ENCODE measurements at places on chromosomes 7 and 10.

- peak; percentile 76 for DNase-seq
Measured at GRCh38 chr10:62046522-62047227, 145.2 kb downstream of the ARID5B start.

- DNase-seq: no peak
Measured at GRCh38 chr7:105337529-105337928, 51.2 kb downstream of the SRPK2 start.

- no peak for DNase-seq
Measured at GRCh38 chr7:68544851-68545250, 1053.4 kb upstream of the AUTS2 start.

DNA sequence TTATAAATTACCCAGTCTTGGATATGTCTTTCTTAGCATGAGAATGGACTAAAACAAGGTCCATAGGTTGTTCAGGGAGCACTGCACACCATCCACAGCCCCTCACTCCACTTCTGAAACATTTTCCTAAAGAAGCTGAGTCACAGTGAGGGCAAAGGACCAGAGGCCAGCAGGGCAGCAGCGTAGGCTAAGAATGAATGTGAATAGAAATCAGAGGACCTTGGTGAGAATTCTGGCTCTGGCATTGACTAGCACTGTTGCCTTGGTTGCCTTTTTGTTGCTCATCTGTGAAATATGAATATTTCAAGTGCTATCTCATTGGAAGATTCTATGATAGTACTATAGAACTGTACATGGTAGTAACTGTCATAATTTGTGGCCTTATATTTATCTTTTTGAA lies 41.7 kb upstream of the TOMM7 start:
- no peak for DNase-seq

GRCh38 chr10:63466144-63466935 lies 563 bp upstream of the JMJD1C start:
- peak; percentile 75 for DNase-seq

DNA sequence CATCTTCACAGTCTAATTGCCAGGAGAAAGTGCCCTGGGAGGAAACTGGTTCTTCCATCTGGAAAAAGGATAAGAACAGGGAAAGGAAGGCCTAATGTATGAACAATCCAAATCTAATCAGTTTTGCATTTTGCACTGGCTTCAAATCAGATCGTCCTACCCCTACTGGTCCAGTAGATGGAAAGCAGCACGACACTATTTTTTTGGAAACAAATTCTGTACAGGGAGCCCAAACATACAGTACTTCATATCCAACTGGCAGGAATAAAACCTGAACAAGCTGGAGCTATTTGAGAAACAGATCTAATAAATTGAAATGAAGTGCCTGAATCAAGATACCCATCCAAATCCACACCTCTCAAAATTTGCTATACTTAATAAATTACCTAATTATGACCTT lies 36.5 kb downstream of the ETV1 start:
- DNase-seq: no peak

- DNase-seq: peak; percentile 99
Measured at GRCh38 chr7:106216517-106216922, 68.3 kb downstream of the NAMPT start.

GRCh38 chr10:5584895-5585516 lies 60.2 kb downstream of the CALML3 start:
- DNase-seq: no peak

DNA sequence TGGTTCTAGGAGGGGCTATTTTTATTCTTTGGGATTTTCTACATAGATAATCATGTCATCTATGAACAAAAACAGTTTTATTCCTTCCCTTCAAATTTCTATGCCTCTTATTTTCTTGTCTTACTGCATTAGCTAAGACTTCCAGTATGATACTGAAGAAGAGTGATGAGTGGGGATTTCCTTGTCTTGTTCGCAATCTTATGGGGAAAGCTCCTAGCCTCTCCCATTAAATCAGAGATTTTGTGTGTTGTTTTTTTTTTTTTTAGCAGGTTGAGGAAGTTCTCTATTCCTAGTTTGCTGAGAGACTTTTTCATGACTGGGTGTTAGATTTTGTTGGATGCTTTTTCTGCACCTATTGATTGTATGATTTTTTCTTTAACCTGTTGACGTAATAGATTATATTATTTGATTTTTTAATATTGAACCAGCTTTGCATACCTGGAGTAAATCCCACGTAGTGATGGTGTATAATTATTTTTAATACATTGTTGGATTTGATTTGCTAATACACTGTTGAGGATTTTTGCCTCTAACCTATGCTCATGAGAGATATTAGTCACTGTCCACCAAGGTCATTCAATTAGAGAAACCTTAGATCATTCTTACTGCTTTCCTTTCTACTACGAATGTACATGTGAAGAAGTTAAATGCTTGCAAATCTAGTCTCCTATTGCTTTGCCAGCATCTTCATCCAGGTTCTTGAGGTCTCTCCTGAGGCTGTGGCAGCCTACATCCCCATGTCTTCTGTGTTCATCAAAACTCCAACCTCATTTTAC lies 6.5 kb downstream of the ATP5F1C start:
- DNase-seq: no peak

GRCh38 chr10:79385804-79386531 lies 38.7 kb downstream of the PPIF start:
- no peak for DNase-seq

DNA sequence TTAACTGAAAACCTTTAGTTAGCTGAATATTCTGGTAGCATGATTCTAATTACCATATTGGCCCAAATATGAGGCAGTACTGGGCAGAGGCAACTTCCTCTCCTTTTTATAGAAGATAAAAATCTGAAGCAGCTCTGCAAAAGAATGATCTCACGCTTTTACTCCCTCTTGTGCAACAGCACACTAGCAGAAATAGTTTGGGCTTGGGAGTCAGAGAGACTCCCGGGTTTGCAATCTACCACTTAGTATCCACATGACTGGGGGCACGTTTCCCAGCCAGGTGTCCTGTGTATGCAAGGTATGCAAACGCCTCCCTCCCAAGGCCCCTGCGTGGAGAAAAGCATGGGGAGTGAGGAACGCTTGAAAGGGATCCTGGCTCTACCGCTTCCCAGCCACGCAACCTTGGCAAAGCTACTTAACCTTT lies 47.2 kb upstream of the RHEB start:
- DNase-seq: no peak

GRCh38 chr10:123790132-123790885 lies 101.3 kb downstream of the CPXM2 start:
- no peak for DNase-seq

- DNase-seq: no peak
Measured at GRCh38 chr7:120274899-120275298, 1.9 kb downstream of the KCND2 start.

DNA sequence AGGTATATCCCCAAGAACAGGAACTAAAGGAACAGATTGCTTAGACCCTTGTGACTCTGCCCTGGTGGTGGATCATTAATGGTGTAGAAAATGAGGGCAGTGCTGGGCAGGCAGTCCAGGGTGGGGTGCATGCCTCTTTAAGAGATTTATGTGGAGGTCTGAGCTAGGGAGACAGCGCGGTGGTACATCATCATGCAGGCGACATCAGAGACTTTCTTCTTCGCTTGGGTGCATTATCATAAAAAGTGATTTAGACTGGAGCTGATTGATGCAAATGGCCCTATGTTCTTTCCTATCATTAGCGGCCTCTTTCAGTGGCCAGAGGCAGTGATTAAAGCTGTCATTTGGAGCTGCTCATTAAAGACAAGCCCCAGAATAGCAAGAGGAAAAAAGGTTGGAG lies 519.1 kb upstream of the GALNT17 start:
- no peak for DNase-seq

DNA sequence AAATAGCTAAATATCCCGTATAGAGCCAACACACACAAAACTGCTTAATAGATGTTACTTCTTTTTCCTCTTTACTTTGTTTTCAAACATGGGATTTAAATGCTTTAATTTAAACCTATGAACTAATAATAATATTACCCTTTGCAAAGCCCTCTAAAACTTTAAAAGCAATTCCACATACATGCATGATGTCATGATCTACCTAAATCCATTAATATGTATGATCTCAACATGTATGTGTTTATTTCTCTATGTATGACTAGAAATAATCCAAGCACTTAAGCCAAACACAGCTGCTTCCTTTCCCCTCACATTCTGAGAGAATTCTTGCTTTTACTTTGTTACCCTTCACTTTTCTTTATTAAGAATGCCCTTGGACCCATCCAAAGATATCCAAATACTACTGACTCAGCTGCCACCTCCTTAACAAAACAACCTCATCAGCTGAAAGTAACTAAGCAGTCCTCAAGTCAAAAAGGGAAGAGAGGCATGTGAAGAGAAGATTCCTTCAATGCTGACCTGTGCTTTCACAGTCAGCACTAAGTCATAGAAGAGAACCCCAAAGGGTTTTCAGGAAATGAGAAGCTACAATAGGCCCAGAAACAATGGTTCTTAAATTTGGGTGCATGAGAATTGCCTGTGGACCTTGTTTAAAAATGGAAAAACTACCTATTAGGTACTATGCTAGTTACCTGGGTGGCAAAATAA lies 266.4 kb upstream of the LRGUK start:
- no peak for DNase-seq

- DNase-seq: peak; percentile 85
Measured at GRCh38 chr10:30736685-30737232, 107.2 kb upstream of the LYZL2 start.

DNA sequence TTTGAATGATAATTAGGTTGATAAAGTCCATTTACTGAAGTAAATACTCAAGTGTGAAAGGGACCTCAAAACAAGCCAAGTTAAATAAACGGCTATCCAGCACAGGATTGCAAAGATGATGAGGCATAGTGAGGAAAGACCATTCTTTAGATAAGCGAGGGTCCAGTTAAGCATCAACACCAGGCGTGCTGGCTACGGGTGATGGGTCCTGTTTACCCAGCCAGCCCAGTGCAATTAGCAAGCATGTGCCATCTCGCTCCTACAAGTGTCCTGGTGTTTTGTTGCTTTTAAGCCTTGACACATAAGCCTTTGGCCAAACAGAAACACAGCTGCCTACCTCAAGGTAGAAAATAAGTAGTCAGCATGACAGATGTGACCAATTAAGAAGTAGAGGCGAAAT lies 7.1 kb downstream of the NEBL start:
- no peak for DNase-seq

DNA sequence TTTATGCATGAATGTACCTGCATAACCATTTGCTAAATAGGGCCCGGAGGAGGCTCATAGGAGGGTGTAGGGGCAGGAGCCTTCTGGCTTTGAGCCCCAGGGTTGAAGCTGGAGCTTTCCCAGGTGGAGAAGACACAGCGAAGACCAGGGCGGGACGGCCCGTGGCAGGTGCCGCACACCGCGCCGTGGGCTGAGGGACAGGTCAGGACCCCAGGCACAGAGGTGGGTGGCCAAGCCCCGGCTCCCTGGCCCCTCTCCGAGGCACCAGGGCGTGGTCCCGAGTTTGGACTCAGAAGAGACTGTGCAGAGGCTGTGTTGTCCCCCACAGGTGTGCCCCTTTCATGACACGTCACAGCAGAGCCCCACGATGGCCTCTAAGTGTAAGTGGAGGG lies 56.5 kb downstream of the PWWP2B start:
- no peak for DNase-seq

GRCh38 chr7:78261302-78261701 lies 462.7 kb downstream of the PHTF2 start:
- DNase-seq: no peak

DNA sequence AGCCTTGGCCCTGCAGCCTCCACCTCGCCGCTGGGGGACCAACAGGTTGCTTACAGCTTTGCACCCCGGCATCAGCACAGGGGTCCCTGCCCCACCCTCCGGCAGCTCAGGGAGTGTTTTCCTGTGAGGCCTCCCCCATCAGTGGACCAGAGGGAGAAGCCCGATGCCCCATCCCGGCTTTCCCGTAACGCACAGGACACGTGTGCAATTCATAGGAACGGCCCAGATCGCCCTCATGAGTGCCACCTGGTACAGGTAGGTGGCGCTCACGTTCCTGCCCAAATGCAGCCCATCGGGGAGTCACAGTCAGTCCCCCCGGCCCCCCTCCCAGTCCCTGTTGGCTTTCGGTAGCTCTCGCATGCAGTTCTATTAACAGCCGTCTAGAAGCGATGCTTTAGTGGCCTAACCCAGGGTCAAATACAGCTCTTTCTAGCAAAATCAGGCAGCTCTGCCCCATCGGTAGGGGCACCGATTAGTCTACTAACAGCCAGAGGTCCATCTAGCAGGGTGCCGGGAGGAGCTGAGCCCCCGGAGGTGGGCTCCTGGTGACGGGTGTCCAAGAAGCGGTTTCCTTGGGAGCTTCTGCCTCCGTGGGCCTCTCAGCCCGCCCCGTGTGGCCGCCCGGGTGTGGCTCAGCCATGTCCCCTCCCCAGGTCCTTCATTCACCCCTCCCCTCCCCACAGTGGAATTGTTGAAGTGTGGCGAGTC lies 48.4 kb upstream of the GTF2IRD1 start:
- DNase-seq: peak; percentile 36

DNA sequence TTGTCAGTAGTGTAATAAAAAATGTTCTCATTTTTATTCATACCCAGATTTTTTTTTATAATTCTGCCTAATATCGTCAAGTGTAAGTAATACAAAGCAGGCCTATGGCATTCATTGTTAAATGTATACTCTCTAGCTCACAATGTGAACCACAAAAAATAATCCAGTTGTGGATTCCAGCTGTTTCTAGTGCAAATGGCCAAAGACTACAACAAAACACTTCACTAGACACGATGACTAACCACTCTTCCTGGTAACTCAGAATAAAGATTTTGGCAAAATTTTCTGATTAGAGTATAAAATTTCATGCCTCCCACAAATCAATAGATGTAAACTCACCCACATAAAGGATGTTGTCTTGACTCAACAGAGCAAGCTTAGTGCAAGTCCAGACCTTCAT lies 396.6 kb downstream of the DGKB start:
- DNase-seq: no peak

GRCh38 chr7:123425246-123425645 lies 109.1 kb downstream of the IQUB start:
- no peak for DNase-seq

DNA sequence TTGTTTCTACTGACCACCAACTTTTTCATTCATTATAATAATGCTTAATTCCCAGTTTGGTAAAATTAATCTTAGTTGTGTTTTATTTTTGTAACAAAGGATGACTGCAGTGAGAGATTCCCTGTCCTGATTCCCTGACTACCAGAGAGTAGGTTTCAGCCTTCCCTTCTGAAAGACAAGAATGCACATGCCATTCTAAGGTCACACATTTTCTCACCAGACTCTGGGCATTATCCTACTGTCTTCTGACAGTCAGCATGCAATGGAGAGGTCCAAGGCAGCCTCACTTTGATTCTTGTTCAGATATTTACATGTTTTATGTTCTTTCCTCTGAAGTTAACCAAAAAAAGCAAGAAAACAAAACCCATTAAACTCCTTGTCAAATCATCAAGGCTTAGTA lies 372.7 kb upstream of the CDC14C start:
- DNase-seq: no peak

- DNase-seq: no peak
Measured at GRCh38 chr10:128851726-128852125, 615.3 kb upstream of the MGMT start.
